ENCODE measurements at places on chromosomes 1 and 21.

GRCh38 chr1:92953491-92953890 is 7.8 kb downstream of the DIPK1A start:
- DNase-seq: no peak

DNA sequence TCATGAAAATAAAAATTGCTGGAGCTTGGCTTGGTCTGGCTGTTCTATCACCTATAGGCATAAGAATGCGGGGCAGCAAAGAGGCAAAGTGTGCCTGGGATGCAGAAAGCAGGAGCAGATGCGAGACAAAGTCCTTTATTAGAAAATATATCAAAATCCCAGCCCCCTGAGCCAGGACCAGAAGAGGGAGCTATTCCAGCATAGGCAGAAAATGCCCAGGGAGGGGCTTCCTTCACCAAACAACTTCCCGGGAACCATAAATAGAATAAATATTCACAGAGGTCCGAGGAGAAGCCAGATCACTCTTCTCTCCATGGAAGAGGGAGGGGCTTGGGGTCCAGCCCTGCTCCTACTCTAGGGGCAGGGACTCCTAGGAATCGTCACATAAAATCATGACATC is 5.0 kb downstream of the PPOX start:
- DNase-seq: no peak

DNA sequence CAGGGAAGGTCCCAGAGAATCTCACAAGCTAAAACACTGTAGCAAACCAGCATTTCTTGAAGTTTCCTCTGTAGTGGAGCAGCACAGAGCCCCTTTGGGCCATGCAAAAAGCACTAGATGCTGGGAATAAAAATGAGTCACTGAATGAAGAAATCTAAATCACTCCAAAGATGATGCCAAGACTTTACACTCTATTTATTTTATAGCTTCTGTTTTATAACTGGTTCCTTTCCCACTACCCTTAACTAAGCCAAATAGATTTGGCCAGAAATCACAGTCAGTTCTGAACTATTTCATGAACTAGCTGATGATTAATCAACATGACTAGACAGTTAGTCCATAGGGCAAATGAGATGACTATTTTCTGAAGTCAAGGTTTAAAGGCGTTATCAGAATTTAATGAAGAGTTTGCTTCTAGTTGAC is 89.5 kb downstream of the SCMH1 start:
- no peak for DNase-seq

DNA sequence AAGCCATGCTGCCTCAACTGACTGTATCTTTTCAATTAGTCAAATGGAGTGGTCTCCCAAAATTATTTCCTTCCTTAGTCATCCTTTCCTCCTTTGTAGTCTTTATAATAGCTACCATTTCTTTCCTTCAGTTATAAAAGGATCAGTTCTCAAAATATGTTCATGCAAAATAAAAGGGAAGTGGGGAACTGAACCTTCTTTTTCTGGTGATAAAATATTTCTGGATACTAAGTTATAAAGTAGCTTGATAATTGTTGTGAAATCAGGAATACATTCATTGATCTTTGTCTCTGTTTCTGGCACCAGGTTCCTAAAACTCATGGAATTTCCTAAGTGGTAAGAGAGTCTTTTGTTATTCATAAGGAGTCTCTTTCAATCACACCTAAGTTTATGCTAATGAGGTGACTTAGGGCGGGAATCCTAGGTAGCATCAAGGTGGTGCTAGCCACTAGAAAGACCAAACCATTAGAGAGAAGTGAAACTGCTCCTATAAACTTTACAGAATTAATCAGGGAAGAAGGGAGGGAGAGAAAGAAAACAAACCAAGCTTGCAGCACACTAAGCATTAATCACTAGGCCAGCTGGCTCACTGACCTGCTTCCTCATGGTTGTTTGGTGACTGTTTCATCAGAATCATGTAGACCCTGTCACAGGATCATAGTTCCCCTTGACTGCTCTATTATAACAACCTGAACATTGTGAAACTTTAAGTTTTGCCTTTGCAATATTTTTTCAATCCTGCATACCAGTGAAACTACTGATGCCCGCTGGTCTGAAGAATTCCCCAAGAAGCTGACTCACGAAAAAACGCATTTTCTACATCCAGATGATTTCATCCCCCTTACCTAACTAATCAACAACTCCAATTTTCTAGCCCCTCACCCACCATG is 161.6 kb upstream of the PTBP2 start:
- DNase-seq: no peak

GRCh38 chr1:94971491-94971924 is 44.6 kb upstream of the CNN3 start:
- DNase-seq: no peak

DNA sequence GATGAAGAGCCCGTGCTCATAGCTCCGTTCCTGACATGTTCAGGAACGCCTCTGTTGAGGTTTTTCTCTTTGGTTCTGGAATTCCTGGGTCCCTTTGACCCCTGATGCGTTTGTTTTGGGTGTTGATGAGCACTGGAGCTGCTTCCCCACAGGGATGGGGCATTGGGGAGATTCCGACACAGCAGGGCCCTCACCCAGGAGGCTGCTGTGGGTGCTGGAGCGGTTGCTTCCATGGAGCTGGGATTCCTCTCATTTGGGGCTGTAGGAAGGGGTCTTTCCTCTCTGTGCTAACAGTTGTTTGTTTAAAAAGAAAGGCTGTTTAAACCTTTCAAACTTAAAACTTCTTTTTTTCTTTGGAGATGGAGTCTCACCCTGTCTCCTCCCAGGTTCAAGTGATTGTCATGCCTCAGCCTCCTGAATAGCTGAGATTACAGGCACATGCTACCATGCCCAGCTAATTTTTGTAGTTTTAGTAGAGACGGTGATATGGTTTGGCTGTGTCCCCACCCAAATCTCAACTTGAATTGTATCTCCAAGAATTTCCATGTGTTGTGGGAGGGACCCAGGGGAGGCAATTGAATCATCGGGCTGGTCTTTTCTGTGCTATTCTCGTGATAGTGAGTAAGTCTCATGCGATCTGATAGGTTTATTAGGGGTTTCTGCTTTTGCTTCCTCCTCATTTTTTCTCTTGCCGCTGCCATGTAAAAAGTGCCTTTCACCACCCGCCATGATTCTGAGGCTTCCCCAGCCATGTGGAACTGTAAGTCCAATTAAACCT is 48.9 kb downstream of the SKI start:
- DNase-seq: no peak

DNA sequence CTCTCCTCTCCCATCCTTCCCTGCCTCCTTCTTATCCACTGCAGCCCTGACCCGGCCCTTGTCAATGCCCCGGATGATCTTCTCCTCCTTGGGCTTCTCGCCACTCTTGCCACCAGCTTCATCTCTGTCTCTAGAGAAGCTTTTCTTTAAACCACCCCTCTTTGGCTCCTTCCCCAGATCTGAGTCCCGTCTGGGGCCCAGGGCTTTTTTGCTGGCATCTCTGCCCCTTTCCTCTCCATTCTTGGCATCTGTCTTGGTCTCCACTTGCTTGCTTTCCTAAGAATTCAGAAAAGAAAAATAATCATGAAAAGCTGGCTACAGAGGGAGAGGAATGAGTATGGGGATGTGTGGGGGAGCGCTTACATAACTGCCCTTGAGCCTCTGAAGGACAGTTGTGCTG is 11.8 kb downstream of the SHISA4 start:
- DNase-seq: no peak

DNA sequence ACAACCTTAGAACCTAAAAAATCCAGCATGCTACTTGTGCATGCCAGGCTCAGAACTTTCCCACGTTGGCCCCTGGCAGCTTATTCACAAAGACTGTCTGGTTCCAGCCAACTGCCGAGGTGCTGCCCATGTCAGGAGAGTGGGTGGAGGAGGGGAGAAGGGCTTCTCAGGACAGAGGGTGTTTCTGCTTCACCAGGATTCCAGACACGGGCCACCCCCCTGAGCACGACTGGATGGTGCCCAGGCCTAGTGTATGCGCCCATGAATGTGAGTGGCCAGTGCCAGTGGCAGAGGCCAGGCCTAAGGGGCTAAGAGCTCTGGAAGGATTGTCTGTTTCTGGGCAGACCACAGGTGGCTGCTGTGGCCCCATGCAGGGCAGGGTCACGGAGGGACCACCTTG is 148.2 kb upstream of the COL6A1 start:
- DNase-seq: no peak

GRCh38 chr1:227192163-227192562 is 126.1 kb downstream of the CDC42BPA start:
- peak; percentile 24 for DNase-seq

DNA sequence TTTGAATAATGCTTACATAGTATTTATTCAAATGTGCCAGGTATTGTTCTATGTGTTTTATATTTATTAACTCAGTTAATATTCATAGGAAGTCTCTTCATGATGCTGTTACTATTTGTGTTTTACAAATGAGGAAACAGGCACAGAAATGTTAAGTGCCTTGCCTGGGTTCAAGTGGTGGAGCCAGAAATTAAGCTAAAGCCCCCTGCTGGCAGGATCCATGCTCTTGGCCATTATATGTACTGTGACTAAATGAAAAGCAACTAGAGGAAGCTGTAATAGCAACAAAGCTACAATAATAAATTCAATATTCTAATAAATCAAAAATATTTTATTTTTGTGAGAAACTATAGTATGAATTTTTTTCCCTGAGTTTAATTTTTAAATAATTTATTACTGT is 30.0 kb downstream of the IARS2 start:
- DNase-seq: no peak

DNA sequence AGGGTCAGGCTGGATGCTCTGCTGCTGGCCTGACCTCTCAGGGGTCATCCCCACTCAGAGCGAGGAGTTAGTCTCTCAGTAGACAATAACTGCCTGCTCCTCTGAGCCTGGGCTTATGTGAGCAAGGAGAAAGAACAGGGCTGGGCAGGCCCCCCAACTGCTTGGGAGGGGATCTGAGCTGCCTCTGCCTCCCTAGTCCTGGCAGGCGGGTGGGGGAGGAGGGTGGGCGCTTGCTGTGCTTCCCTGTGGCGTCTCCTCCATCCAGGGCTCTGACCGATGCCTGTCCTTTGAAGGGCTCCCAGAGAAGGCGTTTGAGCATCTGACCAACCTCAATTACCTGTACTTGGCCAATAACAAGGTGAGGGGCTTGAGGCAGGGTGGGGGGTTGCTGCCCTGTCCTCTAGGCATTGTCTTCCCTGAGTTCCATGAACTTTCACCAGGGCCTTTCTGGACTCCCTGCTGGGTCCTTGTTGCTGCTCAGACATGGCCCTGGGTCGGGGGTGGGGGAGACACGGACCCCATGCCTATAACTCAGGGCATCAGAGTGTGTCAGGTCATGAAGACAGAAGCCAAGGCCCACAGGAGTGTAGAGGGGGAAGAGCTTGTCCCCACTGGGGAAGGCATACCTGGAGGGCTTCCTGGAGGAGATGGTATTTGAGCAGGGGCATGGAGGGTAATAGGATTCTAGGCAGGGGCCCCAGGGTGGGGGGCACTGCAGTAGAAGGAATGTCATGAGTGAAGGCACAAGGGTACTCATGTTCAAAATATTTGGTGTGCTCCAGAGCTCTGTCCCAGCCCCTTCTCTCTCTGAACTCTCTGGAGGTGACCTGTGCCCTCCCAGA is 12.5 kb downstream of the PODN start:
- no peak for DNase-seq

DNA sequence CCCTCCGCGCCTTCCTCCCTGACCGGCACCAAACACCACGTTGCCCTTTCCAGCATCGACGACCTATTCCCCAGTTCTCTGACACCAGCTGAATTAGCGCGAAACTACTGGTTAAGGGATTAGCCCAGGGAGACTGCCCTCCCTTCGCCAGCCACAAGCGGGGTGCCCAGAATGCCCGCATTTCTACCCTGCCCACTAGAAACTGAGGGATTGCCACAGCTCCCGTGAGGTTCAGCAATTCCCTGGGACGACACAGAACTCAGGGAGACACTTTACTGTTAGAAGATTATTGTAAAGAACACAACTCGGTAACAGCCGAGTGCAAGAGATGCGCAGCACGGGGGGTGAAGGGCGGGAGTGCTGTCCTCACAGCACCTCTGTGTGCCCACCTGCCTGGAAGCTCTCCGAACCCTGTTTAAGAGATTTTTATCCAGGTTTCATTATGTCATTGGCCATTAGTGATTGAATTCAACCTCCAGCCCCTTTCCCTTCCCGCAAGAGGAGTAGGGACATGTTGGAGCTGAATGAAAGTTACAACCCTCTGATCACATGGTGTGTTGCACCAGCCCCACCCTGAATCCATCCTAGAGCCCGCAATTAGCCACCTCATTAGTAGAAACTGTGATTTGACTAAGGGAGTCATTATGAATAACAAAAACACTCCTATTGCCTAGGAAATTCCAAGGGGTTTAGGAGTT is 15.8 kb upstream of the RIPPLY3 start:
- DNase-seq: no peak

GRCh38 chr1:23168445-23169194 is at the start of gene LUZP1:
LUZP1 (minus strand) TSS chr1:23168856.
- DNase-seq: peak; percentile 89

DNA sequence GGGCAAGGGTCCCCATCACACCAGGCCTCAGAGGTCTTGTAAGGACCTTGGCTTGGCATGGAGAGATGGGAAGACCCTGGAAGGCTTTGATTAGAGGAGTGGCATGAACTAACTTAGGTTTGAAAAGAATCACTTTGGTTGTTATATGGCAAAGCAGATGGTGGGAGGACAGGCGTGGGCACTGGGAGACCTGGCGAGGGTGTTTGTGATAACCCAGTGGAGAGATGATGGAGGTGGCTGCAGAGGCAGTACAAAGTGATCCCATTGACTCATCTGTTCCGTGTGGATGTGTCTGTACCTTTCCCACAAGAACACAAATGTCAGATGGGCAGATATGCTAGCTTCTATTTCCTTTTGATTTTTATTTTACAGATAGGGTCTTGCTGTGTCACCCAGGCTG is 168.3 kb downstream of the SLC35F3 start:
- DNase-seq: peak; percentile 19
